Stimulated activated CD4-positive, alpha-beta T cell treated with anti-CD3 and anti-CD28 coated beads, TNF-alpha, amount 100 ng/mL, for 1 hour (primary cell): ENCODE measurements at places on chromosomes 2 and 18.

GRCh38 chr2:241465543-241465942 is 42.8 kb downstream of the STK25 start:
- DNase-seq = no peak

- DNase-seq = no peak
Measured at GRCh38 chr2:177754492-177754873, 318.1 kb downstream of the PDE11A start.

- no peak for DNase-seq
Measured at GRCh38 chr18:12041561-12041960, 52.1 kb upstream of the ANKRD62 start.

DNA sequence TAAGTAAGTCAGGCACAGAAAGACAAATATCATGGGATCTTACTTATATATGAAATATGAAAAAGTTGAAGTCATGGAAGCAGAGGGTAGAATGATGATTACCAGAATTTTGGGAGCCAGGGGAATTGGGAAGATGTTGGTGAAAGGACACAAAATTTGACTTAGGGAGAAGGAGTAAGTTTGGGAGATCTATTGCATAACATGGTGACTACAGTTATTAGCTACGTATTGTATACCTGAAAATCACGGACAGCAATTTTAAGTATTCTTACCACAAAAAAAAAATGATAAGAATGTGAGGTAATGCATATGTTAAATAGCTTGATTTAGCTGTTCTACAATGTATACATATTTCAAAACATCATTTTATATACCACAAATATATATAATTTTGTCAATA is 94.2 kb upstream of the COL5A2 start:
- DNase-seq = no peak

DNA sequence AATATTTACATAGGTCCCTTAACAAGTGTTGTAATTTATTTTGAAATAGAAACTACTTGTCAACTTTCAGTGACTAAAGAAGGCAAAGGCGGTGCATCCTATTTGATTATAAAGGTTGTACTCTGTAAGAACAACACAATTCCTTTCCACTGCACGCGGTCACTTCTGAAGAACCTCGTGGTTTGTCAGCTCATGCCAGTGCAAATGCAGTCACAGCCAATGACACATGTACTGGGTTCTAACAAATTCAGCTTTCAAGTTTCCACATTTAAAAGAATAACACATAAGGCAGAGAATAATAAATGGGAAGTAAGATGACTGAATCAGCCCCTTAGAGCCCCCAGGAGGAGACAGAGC is 39.7 kb downstream of the CYB5A start:
- DNase-seq = no peak

DNA sequence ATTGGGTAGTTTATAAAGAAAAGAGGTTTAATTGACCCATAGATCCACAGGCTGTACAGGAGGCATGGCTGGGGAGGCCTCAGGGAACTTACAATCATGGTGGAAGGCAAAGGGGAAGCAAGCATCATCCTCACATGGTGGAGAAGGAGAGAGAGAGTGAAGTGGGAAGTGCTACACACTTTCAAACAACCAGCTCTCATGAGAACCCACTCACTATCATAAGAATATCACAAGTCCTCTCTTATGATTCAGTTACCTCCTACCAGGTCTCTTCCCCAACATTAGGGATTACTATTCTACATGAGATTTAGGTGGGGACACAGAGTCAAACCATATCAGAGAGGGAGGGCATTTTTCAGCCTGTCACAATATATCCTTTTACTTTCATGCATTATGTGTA is 22.7 kb upstream of the DOCK10 start:
- no peak for DNase-seq

DNA sequence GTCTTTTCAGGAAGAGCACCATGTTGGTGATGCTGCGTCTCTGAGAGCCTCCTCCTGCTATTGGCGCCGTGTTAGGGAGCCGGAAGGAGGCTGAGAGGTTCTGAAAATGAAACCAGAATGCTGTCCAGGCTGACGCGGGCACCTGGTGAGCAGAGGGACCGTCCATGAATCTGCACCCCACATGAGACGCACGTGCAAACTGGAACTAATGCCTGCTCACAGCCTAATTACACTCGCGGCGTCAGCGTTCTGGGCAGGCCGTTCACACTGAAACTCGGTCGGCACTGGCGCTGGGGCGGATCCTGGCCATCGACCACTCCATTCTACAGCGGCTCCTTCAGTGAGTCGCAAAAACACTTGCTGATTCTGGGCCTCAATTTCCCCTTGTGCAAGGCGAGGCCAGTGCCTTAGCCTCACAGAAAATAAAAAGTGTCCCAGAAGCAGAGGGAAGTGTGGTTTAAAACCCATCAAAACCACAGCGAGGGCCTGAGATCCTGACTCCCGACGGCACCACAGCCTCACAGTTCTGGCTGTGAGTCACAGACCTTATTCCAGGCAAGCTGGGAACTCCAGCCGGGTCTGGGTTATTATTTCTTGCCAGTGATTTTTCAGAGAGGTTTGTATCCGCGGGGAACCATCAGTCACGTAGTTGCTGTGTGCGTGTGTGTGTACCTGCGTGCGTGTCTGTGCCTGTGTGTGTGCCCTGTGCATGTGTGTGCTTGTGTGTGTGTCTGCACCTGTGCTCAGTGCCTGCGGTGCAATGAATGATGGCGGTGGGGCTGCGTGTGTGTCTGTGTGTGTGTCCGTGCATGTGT is 49.1 kb upstream of the CTDP1 start:
- DNase-seq = no peak

DNA sequence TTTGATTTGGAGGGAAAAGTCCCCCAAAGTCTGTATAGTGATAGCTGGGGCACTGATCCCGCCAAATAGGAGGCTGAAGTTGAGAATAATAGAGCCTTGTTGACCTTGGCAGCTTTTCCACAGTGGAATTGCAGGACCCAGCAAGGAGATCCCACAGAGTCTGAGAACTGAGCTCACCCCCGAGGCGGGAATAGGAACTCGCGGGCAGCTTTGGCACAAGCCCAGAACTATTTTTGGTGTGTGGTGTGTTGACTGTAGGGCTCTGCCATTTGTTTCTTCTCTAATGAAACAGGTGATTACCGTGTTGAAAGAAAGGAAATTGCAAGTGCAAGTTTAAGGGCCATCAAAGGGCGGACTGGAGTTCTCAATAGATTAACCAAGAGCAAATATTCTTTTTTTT is 34.0 kb downstream of the SH3RF3 start:
- DNase-seq = no peak
